ENCODE measurements at places on chromosomes 5 and 9. TPM values are rescaled to one million over a fixed set of nuclear protein-coding genes. Genes with fewer than 3 reads are reported as not detected.

The GRIN1 gene
- total RNA-seq = not detected

The MUSK gene
- 0.62 TPM for total RNA-seq

The DPH7 gene
- total RNA-seq = 33.1 TPM

The PCDHAC2 gene
- 2.4 TPM for total RNA-seq

The CPLANE1 gene
- 53.7 TPM for total RNA-seq

The EGFL7 gene
- total RNA-seq = 242 TPM

Measured in sciatic nerve (tissue), 2 donors.